EH (cell line): ENCODE measurements at places on chromosomes 7 and 10.

DNA sequence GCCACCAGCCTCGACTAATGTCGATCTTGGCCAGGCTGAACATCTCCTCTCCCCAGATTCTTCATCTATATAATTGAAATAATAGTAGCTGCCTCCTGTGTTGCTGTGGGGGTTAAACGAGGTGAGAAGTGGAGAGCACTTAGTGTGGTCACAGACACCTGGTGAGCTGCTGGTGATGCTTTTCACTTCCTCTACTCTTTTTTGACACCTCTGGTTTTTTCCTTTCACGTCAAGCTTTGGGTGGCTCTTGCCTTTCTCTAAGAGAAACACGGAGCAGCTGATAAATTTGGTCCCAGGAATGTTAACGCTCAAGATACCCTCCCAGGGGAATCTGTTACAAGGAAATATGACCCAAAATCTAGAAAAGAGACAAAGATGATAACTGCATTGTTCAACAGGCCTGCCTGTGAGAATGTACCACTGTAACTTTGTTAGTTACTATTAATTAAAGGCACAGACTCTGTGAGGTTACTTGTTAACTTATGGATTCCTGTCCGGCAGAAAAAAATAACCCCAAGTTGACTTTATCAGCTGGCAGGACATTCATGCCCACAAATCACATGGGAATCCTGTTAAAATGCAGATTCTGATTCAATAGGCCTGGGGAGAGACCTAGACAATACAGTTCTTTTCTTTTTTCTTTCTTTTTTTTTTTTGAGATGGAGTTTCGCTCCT, 9.5 kb upstream of the NPFFR1 start:
- no peak for DNase-seq

GRCh38 chr10:59432207-59432900, 70.0 kb upstream of the FAM13C start:
- no peak for DNase-seq

- DNase-seq = peak; percentile 15
Measured at GRCh38 chr7:27779873-27780272, 39.9 kb downstream of the TAX1BP1 start.

DNA sequence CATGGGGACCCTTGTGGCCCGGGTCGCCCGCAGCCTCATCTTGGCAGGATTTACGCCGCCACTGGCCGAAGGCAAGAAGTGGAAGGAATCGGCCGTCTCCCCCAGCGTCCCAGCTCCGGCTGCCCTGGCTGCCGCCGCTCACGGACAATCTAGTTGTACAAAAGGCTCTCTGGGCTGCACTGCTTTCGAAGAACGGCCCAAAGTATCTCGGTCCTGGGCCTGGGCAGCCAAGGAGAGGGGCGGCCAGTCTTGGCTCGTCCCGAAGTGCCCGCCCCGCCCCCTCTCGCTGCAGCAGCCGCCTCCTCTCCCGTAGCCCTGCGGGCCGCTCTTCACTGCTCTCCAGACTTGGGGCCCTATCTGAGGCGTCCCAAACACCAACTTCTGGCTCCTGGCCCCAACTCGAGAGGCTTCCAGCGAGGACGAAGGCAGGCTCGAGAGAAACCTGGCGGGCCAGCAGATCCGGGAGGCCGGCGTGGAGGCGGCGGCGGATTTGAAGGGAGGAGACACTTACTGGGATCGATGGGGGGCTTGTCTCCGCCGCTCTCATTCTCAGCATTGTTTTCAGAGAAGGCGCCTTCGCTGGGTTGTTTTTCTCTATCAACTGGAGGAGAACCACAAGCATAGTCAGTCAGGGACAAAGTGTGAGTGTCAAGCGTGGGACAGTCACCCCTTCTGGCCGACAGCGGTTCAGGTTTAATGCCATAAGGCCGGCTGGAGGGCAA, 809 bp downstream of the HOXA9 start:
- DNase-seq = peak; percentile 56

DNA sequence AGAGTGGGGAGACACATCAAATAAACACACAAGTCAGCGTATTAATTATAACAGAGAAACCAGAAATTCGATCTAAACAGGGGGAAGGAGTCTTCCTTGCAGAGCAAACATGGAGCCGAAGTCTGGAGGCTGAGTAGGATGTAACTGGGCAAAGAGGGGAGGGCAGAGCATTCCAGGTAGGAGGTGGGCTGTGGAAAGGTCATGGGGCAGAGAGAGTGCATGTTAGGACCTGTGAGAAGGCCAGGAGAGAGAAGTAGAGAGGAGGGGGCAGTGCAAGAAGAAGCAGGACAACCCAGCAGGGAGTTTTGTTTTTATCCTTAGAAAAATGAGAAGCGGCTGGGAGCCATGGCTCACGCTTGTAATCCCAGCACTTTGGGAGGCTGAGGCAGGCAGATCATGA, 130.8 kb upstream of the GPR26 start:
- no peak for DNase-seq

GRCh38 chr10:121753726-121754476, 155.7 kb upstream of the FGFR2 start:
- peak; percentile 89 for DNase-seq

DNA sequence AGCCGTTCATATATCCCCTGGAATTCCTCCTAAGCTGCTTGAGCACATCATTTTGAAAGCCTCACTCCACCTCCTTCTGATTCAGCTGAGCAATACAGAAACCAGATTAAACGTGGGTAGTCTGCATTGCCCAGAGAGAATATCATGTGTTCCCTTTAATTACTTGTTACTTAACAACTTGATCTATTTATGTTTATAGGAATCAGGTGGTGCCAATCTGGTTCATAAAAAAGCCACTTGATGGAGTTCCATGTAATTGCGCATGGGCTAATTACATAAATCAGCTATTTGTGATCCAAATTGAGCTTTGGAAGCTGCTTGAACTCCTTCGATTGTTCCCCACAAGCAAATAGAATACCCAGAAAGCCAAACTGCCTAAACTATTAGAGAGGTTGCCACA, 114.7 kb upstream of the ADCY1 start:
- DNase-seq = no peak

- DNase-seq = no peak
Measured at GRCh38 chr10:62900829-62901571, 84.8 kb upstream of the EGR2 start.

DNA sequence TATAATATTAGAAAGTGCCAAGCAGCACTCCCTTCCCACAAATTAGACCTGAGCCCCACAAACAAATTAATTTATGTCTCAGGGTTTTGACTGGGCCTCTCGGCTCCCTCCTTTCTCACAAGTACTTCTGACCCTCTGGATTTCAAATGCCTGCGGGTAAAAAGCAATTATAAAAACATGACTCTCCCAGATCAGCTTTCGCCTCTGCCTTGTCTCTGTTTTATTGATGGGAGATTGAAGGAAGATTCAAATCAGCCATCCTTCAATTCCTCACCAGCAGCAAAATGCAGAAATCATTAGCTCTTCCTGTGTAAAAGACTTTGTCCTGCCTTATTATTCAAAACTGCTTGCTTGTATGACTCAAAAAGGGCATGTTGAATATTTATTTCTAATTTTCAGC, 453.7 kb upstream of the MKI67 start:
- DNase-seq = no peak

GRCh38 chr7:1121886-1122831, 34.2 kb downstream of the GPER1 start:
- DNase-seq = no peak

GRCh38 chr10:119370972-119371703, 163.8 kb downstream of the GRK5 start:
- peak; percentile 98 for DNase-seq

DNA sequence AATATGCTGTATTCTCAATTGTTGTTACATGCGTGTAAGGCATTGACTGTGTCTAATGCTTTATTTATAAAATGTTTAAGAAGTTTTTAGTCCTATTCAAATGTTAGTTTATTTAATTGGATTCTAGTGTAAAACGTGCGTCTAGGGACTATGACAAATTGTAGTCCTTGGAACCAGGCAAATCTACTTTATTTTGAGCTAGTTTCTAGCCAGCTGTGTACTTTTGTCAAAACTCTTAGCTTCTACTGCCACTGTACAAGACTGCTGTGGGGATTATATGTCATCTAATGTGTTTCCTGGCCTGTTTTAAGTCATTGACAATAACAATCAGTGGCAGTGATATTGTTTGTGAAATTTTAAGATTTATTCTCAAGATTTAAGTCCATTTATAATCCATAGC, 220.5 kb upstream of the SEMA3D start:
- DNase-seq = no peak

- no peak for DNase-seq
Measured at GRCh38 chr10:43417950-43418768, 9.2 kb upstream of the HNRNPF start.

- DNase-seq = no peak
Measured at GRCh38 chr7:95478272-95479037, 7.3 kb upstream of the ASB4 start.

- no peak for DNase-seq
Measured at GRCh38 chr10:128645486-128645885, 519.3 kb upstream of the MKI67 start.

GRCh38 chr7:2821842-2822507, 22.1 kb downstream of the GNA12 start:
- DNase-seq = peak; percentile 92

GRCh38 chr7:3154317-3154716, 110.7 kb upstream of the CARD11 start:
- DNase-seq = no peak

GRCh38 chr7:64045301-64046040, at the start of gene ZNF727:
Gene ZNF727, plus strand, starts transcription at chr7:64045434. Its CDS starts 188 bp downstream, at chr7:64045622.
- DNase-seq = no peak

GRCh38 chr7:142808802-142809583, 38.2 kb downstream of the PRSS2 start:
- DNase-seq = peak; percentile 66

GRCh38 chr10:69709366-69709941, 79.4 kb downstream of the FAM241B start:
- no peak for DNase-seq

DNA sequence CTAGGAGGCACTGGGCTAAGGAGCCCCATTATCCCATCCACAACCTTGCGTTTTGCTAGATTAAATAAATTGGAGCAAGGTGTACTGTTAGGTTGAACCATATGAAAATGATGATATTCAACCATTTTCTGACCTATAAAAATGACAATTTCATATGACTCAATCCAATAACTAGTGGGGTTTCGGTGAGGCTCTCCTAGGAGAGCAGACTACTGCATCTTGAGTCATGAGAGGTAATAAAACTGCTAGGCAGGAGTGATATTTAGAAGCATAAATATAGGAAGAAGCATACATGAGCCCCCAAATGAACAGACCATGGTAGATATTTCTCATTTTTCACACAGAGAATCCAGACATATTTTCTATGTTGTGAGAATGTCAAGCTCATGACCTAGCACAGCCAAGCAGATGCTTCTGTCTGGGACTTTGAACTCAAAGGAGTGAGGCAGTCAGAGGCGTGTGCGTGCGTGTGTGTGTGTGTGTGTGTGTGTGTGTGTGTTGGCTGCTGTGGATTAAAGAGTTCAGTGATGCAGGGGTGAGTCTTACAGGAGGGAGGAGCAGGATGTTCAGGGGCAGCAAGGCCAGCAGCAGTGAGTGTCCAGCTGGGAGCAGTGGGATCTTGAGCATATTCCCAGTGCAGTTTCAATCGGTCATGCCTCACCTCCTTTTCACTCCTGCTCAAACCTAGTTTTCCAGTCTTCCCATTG, 17.8 kb upstream of the WDR11 start:
- no peak for DNase-seq

DNA sequence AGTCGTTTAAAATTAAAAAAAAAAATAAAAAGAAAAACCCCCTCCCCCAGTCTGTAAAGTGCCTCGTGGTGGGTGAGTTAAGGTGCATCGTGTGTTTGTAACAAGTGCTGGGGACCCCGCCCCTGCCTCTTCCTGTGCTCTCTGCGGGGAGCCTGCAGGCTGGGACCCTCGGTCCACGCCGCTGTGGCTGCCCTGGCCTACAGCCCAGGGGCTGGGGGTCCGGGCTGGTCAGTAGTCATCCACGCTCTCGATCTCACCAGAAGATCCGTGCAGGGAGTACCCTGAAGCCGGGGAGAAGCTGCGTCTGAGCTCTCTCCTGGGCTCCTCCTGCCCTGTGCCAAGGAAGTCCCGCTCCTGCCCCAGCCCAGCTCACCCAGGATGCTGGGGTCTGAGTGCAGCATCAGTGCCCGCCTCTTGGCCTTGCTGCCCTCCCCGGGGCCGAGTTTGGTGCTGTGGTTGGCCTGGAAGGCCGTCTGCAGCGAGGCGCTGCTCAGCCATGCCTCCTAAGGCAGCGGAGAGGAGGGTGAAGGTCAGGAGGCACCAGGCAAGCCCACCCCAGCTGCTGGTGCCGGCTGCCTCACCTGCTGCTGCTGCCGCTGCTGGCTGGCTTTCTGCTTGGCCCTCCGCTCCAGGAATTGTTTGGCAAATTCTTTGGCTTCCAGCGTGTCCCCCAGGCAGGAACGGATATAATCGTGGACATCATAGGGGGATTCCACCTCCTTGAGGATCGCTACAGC, 8.1 kb downstream of the GNB2 start:
- no peak for DNase-seq

GRCh38 chr10:78763651-78764395, 304.9 kb upstream of the ZMIZ1 start:
- no peak for DNase-seq

DNA sequence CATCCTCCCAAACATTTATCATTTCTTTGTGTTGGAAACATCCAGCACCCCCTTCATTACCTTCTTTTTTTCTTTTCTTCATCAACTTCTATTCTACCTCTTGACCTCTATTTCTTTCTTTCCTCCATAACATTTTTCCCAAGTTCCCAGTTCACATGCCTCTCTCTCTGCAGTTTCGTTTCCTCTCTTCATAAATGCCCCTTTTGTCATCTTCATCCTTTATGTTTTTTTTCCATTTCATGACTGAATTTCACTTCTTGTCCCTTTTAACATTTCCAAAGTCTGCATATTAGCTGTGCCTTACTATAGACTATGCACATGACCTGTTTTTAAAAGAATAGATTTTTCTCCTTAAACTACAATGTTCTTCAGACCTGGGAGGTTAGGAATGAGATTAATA, 23.7 kb downstream of the CPN1 start:
- no peak for DNase-seq

DNA sequence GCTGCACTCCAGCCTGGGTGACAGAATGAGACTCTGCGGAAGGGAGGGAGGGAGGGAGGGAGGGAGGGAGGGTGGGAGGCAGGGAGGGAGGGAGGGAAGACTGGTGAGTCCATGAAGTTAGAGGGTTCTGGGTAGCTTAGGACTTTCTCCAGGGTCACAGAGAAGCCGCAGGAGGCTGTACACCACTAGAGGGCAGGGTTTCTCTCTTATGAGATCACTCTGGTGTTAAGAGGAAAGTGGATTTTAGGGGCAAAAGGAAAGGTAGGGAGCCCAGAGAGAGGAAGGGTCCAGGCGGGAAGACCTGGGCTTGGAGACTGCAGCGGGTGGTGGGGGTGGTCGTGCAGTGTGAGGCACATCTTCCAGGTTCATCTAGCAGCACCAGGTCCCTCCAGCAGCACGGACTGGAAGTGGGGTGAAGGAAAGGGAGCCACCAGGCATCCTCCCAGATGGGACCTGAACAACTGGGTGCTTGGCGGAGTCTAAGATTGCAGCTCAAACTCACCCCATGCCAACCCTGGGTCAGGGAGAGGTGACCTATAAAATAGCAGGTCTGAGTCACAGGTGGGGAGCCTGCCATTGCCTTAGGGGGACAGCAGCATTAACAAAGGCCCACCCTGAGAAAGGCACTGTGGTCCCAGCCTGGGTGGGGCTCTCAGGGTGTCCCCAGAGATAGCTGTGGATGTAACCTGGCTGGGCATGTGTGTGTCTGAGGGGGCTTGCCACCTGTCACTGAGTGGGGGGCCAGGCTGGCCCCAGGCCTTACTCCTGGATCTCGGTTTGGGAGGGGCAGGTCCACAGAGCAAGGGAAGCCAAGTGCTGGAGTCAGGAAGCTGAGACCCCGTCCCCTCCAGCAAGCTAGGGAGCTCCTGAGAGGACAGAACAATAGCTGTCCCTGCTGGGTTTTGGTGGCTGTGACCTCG, 48.5 kb upstream of the SLC29A3 start:
- DNase-seq = peak; percentile 82
